ENCODE measurements at places on chromosomes 2 and 18.

DNA sequence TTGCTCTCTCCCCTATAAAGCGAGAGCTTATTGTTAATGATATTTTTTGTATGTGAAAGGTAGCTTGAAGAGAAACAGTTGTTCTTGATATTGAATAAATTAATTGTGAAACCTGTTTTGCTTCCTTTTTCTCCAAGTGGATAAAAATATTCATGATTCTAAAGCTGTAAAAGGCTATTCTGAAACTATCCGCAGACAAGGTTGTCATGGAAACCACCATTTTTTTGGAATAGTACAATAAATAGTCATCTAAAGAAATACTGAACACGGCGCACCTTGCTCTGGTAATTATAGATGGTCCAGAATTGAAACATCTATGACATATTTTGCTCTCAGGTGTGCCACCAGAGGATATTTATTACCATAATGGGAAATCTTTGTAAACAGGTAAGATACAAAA, 1103.0 kb upstream of the SLC39A10 start:
- DNase-seq, result no peak

DNA sequence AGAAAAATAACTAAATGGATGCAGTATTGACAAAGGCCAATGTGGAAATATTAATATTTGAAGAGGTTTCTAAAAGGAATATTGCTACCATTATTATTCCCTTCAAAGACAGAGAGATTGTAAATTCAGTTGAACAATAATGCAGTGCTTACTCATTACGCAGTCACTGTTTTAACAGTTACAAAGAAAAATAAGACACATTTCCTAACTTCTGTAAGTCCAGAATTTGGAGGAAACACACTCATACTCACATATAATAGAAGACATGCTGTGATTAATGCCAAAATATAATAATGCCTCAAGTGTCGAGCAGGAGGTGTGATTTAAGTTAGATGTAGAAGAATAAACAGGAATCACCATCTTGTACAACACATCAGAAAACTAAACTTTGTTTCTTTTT, 389.2 kb downstream of the FBXO15 start:
- DNase-seq, result no peak

DNA sequence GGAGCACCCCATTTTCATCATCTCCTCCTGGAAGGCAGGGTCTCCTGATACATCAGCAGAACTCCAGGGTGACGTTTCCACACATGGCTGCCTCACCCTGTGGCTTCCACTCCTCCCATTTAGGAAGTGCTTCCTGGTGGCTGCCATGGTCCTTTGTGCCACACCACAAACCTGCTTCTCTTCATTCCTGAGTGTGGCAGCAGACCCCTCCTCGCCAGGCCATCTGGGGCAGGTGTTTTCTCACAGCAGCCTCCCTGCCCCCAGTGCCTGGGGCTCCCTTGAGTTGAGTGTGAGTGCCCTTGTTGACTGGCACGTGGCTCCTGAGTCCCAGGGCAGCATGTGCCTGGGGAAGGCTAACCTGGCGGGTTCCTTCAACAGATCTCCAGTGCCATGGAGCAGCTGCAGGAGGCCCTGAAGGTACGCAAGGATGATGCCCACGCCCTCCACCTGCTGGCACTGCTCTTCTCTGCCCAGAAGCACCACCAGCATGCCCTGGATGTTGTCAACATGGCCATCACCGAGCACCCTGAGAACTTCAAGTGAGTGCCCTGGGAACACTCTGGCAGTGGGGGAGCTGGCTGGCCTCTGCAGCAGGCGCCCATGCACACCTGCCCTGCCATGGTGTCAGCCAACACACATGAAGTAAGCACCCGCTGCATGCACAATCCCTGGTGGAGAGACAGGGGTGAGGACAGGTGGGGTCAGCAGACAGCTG, 113.4 kb upstream of the MCFD2 start:
- DNase-seq, result no peak

- no peak for DNase-seq
These were observed 151.6 kb downstream of the RAPGEF4 start for GRCh38 chr2:172887280-172887679.

DNA sequence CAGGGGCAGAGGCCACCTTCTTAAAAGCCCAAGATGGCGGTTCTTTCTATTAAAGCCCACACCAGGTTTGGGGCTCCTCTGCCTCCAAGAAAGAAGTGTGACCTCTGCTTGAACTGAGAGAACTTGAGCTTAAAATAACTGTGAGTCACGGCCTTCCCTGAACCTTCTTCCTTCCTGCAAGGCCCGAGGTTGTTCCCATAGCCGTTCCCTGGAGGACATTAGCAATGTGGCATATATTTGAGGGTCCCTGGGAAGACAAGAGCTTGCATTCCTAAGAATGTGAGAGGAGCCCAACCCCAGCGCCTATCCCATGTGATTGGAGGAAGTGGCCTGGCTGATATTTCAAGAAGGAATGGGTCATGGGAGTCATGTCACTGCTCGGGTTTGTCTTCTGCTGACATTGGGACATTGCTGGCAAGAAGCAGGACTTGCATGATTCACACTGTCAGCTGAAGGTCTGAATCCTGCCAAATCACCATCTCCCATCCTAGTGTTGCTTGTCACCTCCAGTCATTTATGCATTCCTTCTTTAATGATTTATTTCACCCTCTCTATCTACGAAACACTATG, 168.1 kb downstream of the TRIB2 start:
- no peak for DNase-seq

- no peak for DNase-seq
These were observed 62.6 kb downstream of the NFATC1 start for GRCh38 chr18:79458131-79458838.

- DNase-seq, result no peak
These were observed 215.8 kb downstream of the ALK start for GRCh38 chr2:29705616-29706015.

- DNase-seq, result no peak
These were observed 41.6 kb downstream of the ARHGEF4 start for GRCh38 chr2:130878316-130878715.

DNA sequence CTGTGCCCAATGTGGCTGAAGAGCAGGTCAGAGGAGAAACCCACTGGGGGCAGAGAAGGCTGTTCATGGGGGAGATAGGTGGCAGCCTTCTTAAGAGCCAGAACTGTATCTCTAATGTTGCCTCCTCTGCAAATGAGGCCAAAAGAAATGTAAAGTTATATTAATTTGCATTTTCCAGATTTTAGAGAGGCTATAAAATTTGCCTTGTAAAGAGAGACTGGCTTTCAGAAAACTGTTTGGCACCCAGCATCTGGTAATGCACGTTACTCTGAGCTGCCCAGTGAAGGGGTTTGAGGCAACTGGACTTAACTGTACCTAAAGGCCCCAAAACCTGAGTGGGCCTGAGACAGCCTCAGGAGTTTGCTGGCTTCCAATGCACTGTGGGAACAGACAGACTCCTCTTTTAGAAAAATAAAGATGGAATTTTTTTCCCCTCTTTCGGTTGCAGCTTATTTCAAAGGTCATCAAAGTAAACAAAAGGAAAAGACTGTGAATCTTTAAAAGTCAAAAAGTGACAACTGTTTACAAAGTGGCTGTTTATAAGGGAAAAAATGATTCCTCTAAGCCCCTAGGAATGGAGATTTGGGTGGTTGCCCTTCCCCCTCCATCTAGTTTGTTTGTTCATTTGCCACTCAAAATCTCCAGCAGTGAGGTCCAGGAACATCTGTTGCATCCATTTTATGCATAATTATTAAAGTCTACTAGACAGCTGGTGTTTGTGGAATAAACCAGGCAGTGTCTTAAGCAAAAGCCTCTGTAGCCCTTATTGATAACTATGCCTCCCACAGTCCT, 132.2 kb upstream of the ZFP36L2 start:
- no peak for DNase-seq

- DNase-seq, result peak; percentile 30
These were observed 146.3 kb downstream of the RTN4 start for GRCh38 chr2:54903736-54904554.

DNA sequence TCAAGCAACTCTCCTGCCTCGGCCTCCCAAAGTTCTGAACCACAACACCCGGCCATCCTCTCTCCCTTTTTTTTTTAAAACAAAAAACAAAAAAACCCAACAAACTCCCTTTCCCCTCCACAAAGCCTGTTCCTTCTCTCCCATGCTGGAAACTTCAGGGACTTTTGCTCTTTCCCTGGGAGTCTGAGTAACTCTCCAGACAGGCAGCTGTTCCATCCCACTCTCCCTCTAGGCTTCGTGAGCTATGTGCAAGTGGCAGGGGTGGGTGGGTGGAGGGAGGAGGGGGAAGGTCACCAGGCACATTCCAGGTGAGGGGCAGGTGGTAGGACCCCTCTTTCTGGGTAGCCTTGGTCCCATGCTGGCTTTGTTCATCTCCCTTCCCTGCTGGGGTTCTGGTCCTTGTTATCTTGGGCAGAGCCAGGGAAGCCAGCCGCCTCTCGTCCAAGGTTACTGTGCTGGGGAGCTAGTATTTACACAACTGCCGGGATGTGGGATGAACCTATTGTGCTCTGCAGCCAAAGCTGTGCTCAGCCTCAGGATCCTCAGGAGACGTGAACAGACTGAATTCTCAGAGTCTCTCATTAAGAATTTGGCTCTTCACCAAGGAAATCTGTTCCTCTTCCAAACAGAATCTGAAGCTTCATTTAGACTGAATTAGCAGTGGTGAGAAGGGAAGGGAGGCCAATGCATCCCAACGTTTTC, 106.9 kb downstream of the LIPG start:
- no peak for DNase-seq

GRCh38 chr2:54632733-54633692, 90.4 kb upstream of the EML6 start:
- DNase-seq, result no peak

DNA sequence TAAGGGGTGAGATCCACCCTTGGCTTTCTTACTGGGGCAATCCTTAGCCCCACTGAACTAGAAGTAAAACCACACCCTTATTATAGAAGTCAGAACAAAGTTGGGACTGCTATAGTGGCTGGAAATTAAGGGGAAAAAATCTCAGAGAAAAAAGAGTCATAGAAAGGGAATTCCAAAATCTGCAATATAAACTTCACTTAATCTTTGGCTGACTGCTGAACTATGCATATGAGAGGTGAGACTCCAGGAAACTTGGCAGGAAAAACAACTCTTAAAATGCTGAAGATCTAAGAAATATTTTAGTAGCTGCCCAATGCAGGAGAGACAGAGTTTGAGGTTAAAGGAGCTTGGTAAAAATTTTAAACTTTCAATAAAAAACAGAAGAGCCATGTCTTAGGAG, 201.8 kb upstream of the FN1 start:
- DNase-seq, result no peak
